ENCODE measurements at places on chromosomes 13 and 19.
A peak's percentile ranks its signal among the peaks of the same experiment; 100 is the strongest.

DNA sequence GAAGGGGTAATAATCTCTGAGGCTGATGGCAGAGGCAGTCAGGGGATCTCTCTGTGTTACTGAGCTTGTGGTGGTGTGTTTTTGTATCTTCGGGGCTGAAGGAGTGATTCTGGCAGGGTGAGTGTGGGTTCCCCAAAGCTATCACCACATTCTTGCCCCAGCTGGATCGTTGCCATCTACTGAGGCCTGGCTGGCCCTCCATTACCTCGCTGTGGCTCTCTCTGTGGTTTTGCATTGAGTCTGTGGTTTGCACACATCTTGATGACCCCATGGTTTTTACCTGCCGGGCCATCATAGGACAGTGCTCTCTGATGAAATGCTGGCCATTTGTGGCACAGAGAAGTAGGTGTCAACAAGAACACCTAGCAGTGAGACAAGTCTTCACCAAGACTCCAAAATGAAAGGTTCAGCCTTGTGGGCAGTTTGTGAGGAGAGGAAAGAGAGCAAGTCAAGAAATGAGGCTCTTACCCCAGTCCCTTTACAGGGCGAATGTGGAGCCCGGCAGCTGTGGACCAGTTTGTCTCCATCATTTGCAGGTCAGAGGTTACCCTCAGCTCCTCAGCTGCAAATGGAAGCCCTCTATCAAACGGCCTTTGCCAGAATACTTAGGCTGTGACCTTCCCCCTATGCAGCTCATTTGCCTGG is 69.0 kb upstream of the NPAS1 start:
- DNase-seq, result no peak

DNA sequence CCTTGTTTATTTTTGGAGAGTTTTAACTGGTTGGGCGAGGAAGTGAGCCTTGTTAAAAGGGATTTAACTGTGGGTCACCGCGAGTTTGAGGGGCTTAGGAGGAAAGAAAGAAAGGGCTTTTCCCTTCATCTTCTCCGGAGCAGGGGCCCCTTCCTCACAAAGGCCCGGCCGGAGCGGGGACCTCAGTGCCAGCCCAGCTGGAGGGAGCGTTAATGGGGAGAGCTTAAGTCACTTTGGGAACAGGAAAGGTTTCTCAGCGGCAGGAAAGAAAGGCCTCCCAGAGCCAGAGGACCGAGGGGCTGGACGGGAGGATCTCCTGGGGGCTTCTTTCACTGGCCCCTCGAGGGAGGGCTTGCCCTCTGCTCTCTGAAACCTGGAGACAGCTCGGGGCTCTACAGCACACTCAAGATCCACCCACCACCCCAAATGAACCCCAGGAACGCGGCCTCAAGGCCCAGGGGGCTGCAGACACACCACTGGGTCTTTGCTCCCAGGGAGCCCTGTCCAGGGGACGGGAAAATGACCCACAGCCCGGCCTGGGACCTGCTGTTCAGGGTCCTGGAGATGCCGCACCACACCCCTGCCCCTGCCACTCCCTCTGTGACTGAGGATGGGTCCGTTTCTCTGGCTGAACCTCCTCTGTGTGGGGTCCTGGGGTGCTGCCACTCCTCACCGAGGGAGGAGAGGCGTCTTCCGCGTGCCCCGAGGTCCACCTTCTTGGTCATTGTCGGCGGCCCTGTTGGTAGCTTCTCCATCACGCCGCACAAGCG is 128.3 kb downstream of the URI1 start:
- no peak for DNase-seq

DNA sequence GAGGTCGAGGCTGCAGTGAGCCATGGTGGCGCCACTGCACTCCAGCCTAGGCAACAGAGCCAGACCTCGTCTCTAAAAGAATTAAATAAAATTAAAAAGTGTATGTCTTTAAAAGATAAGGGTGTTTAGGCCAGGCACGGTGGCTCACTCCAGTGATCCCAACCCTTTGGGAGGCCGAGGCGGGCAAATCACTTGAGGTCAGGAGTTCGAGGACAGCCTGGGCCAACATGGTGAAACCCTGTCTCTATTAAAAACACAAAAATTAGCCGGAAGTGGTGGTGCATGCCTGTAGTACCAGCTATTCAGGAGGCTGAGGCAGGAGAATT is 7.5 kb upstream of the SDHAF1 start:
- no peak for DNase-seq

DNA sequence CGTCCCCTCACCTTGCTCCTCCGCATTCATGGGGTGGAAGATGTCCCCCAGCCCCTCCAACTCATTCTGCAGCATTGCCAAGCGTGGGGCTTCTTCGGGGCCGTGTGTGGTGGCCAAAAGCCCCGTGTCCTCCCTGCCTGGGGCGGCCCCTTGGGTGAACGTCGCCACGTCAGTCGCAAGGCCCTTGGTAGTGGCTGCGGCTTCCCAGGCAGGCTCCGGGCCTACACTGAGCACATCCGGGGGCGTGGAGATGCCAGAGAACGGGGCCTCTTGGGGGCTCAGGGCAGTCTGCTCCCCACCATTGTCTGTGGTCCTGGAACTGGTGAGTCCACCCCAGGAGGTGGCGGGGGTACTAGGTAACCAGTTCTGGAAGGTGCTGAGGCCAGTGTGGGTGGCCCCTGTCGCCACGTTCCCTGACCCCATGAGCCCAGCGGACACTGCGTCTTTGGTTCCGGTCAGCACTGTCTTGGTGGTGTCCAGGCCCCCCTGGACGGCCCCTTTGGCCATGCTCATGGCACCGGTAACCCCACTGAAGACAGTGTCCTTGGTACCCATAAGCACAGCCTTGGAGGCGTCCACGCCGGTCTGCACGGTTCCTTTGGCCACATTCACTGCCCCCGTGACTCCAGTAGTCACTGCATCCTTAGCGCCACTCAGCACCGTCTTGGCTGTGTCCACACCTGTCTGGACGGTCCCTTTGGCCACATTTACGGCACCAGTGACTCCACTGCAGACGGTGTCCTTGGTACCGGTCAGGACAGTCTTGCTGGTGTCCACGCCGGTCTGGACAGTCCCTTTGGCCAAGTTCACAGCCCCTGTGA is 7.6 kb downstream of the PLIN4 start:
- no peak for DNase-seq

DNA sequence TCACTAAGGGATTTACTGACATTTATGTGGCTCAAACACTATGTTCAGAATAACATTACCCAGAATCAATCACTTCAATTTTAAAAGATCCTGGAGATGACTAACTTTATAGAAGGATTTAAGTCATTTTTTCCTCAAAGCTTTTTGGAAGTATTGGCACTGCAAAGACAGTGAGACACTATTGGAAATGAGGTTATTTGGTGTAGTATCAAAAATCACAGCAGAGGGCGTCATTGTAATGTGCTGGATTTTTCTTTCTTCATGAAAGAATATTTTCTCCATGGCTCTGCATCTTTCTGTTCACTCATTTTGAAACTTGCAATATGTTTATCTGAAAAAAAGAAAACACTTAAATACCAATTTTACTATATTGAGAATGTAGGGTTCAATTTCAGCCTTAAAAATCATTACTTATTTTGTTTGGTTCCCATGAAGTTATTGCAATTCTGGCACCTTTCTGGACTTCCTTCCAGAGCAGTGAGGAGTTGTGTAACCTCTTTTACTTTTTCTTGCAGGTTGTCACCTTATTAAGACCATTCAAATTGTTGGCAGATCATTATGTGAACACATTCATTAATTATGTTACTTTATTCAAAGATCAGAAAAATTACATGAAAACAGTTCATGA is 3.7 kb upstream of the CSNK1A1L start:
- DNase-seq, result peak; percentile 55

- peak; percentile 57 for DNase-seq
Observed at GRCh38 chr13:49240017-49240416, 7.7 kb upstream of the CDADC1 start.

DNA sequence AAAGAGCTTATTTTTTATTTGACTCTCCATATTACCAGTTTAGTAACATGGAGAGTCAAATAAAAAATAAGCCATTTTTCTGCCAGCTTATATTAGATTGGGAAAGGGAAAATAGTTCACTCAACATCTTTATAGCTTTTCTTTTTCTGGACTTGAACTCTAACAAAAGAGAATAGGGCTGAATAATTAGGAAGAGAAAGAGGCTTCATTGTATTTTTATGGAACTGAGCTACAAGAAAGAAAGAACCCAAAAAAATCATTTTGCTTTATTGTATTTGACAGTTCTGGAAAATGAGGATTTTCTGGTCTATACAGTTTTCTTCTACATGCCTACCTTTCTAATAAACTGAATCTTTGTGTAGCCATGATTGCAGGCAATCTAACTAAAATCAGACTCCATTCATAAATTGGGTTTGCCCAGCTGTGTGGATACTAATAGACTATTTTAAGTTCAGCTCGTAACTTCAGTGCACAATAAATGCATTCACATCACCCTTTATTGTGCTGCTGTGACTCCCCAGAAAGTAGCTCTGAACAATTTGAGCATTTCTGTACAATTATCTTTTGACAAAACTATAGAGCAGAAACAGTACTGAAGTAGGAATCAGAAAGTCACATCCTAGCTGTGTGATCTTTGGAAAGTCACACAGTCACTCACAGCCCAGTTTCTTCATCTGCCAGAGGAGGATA is 115.3 kb downstream of the STOML3 start:
- no peak for DNase-seq

GRCh38 chr19:35041548-35042055 is at the start of gene HPN:
Gene HPN, plus strand, starts transcription at chr19:35041721. Its CDS starts 786 bp downstream, at chr19:35042507.
- no peak for DNase-seq

DNA sequence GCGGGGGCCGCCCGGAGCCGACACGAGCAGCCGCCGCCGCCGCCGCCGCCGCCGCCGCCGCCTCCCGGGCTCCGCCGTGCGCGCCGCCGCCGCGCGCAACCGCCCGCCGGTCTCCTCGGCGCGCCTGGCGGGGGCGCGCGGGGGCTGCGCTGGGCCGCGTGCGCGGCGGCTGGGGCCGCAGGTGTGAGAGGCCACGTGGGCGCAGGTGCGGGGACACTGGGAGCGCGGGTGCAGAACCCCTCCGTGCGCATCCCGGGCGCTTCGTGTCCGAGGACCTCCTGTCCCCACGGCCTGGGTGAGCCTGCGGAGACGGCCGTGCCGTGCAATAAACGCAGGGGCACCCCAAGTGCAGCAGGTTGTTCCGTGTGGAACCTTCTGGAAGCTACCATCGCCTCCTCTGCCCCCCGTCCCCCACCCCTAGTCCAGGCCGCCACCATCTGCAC is at the start of gene LINGO3:
TSS of gene LINGO3 (minus strand) at position 41 of the 443 bp plus-strand sequence. CDS start 16,378 bp downstream, outside the sequence.
- no peak for DNase-seq

- DNase-seq, result no peak
Observed at GRCh38 chr19:45975306-45976070, 1.8 kb upstream of the NOVA2 start.

DNA sequence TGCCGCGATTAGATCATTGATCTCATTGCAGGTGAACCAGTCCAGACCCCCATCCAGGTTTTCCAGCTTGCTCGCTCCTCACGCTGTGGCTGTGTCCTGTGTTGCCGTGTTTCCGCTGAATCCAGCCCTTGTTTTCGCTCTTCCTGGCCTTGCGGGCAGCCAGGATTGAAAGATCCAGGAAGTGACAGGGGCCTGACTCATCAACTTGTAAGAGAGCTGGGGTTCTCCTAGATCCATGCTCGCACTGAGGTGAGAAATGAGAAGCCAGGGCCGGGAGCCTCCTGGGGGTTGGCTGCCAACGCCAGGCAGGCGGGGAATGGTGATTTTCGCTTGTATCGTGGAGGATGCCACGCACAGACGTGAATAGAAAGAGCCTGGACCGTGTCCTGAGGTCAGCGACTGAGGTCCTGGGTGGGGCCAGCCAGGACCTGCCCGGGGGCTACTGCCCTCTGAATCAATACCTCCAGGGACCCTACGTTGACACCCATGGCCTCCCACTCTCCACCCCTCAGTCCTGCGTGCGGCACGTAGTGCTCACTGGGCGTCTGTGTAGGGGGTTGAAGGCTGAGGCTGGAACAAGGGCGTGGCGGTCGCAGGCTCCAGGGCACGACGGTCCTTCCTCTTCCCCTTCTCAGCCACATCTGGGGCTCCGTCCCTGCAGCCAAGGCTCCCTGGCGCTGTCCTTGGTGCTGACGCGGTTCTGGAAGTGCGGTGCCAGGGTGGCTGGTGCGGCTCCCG is 7.3 kb upstream of the PTPRH start:
- DNase-seq, result peak; percentile 99

GRCh38 chr13:112058519-112058873 is 8.5 kb upstream of the SOX1 start:
- DNase-seq, result no peak

DNA sequence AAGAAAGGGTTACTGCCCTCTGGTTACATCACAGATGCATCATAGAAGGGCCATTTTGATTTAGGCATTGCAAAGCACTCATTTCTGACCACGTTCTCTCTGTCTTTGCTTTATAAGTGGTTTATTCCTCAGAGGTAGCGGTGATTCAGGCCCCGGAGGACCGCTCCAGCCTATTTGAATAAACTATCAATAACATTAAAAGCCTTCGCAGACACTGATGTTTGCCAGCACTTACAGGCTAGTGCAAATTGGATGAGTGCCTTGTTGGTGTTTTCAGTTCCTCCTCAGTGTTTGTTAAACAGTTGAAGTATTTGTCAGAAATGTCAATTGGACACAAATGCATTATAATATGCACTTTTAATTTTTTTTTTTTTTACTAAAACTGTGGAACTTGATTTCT is 120.2 kb downstream of the RXFP2 start:
- DNase-seq, result no peak

DNA sequence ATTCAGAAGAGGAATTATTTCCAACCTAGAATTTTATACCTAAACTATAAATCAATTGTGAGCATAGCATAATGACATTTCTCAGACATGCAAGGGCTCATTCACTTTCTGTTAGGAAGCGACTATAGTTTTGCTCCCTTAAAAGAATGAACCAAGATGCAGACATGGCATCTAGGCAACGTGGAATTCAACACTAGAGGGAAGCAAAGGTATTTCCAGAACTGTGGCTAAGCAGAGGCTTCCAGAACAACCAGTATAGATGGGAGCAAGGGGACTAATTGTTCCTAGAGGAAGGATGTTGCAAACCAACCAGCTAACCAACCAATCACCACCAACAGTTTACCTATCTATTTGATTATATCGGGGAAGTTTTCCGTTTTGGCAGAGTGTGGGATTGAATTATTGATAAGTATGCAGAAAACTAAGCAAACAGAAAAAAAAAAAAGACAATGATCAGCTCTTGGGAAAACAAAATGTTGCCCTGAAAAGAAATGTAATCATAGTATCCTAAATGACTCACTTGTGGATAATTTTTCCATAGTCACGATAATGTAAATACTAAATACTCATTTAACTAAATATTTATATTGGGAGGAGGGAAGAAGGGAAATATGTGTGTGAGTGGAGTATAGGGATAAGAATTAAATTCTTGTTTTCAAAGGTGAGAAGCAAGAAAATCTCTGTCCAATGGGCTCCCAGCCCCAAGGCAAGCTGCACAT is 21.1 kb downstream of the ARL11 start:
- peak; percentile 54 for DNase-seq

DNA sequence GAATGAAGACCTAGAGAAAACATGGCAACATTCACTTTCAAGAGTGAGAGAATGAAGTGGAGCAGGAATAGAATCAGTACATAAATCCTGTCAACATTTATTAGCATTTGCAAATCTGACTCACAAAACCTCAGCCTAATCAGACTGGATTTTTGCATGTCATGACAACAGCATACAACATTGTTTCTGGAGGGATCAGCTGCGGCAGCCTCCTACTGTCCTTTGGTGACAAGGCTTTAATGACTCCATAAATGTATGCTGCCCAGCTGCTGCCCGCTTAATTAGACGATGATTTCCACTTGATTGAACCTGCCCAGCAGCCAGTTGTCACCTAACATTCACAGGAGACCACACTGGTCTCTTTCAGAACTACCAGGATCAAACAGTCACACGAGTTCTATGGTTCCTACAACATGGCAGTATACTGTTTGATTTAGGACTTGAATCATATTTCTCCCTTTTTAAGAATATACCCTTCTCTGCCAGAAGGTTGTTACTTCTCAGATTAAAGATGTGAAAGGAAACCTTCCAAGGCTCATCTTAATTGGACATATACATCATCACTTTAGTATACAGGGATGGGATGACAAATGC is 9.3 kb downstream of the EBPL start:
- no peak for DNase-seq
